ENCODE measurements at places on chromosomes 3 and 15.
A peak's percentile ranks its signal among the peaks of the same experiment; 100 is the strongest.

- no peak for DNase-seq
Observed at GRCh38 chr3:52704611-52705437, 767 bp downstream of the GLT8D1 start.

- no peak for DNase-seq
Observed at GRCh38 chr15:32636908-32637567, 4.5 kb upstream of the SCG5 start.

- DNase-seq = no peak
Observed at GRCh38 chr3:127053026-127053425, 70.1 kb downstream of the PLXNA1 start.

DNA sequence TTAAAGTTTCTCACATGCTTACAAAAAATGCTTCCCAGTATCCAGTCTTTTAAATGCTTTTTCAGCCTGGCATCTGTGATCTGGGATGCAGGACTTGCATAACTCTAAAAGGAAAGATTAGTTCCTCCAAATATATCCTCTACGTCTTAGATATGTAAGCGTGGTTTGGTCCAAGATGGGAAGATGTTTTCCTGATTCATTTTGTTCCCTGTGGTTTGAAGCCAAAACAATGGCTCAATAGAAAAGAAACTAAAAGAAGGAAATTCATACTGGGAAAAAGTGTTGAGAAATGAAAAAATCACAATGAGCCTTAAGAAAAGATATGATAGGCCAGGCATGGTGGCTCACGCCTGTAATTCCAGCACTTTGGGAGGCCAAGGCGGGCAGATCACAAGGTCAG is 1002.8 kb downstream of the NAALADL2 start:
- no peak for DNase-seq

GRCh38 chr3:46959161-46959511 is 17.4 kb downstream of the CCDC12 start:
- DNase-seq = no peak

- DNase-seq = no peak
Observed at GRCh38 chr3:136162322-136162721, 33.8 kb downstream of the MSL2 start.

DNA sequence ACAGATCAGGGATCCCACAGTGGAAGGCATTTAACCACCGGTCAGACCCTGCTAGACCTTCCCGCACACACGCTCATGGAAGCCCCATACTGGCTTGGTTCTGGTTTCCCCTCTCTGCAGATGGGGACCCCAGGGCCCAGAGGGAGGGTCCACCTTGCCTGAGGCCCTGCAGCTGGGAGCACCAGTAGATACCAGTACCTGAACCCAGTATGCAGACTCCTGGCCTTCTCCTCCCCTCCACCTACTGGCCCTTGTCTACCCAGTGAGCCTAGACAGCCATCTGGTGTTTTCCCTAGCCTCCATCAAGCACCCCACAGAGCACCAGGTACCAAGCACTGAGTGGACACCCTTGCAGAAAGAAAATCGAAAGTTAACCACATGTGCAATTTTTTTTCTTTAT is 65.1 kb downstream of the MEGF11 start:
- no peak for DNase-seq

DNA sequence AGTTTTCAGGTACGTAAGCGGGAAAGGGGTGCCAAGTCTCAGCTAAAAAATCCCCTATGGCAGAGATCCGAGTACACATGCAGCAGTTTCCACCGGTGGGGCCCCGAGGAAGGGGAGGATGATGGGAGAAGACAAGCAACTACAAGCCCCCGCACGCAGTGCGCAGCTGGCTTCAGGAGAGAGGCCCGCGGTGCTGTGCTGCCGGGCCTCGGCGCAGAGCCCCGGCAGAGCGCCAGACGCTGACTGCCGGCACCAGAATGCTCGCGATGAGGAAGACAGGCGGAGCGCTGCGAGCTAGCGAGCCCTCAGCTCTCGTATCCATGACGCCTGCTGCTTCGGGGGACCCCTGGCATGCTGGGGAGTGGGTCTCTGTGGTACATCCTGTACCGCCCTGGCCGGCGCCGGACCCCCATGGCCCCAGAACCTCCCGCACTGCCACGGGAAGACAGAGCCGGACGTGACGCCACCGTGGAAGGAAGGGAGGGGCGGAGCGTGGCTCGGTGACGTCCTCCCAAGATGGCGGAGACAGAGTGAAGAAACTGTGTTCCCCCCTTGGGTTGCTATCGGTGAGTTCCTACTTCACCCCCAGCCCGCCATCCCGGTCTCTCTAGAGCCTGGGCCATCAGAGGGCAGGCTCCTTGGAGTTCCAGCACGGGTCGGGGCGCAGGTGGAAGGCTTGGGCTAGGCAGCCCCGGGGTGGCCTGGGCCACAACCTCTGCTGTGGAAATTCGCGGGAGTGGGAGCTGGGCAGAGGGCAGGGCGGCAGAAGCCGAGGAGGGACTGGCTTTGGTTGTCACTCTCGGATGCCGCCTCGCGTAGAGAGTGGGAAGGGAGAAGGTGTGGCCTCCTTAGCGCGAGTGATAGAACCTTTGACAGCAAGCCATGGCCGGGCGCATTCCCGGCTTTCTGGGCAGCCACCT is at the start of gene MYNN:
Gene MYNN (plus strand): TSS at position 500 of the 920 bp plus-strand sequence. CDS start 900 bp downstream, outside the sequence.
- peak; percentile 88 for DNase-seq

GRCh38 chr3:170643831-170644230 is 58.0 kb upstream of the SLC7A14 start:
- no peak for DNase-seq

DNA sequence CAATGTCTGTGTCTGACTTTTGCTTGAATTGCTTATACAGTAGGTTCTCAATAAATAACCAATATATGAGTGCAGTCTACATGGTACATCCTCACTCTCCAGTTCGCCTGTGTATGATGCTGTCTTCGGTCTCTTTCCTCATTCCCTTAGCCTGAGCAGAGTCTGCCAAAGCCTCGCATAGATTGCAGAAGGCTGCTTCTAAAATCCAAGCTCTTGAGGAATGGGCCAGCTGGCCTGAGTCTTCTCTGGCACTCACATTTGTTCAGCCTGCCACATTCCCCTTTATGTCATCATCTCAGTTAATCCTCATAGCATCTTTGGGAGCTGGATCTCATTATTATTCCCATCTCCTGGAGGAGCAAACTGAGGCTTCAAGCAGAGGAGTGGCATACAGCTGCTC is 27.2 kb upstream of the ADAMTS7 start:
- DNase-seq = no peak

DNA sequence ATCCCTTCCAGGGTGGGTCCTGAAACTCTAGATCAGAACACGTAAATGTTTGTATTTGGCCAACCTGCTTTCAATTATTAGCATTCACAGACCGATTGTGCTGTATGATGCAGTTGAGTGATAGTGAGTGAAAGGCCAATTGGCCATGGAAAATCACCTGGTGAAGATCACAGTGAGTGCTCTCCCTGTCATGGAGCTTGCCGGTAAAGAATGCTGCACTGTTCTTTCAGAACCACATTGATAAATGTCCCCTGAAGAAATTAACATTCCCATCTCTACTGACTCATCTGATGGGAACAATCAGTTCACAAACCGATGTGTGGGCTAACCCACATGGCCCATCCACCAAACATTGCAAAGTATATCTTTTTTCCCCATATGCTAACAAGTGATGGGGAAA is 324.8 kb upstream of the TBL1XR1 start:
- no peak for DNase-seq

DNA sequence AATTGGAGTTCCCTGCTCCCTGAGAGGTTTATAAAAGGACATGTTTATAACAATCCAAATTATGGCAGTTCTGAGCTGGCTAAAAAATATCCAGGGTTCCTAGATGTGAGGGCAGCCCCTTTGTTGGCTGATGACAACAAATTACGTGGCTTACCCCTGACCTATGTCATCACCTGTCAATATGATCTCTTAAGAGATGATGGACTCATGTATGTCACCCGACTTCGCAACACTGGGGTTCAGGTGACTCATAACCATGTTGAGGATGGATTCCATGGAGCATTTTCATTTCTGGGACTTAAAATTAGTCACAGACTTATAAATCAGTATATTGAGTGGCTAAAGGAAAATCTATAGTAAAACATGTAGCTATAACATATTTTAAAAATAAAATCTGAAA is 13.9 kb downstream of the AADAC start:
- no peak for DNase-seq

DNA sequence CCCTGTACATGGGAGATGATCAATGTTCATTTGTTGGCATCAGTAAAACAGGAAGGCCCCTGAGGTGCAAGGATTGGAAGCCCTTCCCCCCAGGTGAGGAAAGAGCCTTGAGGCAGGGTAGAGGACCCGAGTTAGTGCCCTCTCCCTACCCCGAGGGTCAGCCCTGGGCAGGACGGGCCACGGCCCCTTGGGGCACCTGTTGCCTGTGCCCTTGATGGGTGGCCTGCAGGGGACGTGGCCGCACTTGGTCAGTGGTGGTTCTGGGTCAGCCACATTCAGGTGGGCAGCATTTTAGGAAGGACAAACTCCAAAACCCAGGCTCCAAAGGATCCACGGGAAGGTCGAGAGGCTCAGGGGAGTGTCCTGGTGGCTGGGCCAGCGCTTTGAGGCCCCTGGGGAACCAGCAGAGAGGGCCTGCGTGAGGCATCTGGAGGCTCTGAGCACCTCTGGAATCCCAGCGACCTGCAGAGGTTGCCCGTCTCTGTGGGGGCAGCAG is 15.8 kb upstream of the RPUSD3 start:
- no peak for DNase-seq

GRCh38 chr3:29279806-29280205 is 1.1 kb upstream of the RBMS3 start:
- DNase-seq = no peak

DNA sequence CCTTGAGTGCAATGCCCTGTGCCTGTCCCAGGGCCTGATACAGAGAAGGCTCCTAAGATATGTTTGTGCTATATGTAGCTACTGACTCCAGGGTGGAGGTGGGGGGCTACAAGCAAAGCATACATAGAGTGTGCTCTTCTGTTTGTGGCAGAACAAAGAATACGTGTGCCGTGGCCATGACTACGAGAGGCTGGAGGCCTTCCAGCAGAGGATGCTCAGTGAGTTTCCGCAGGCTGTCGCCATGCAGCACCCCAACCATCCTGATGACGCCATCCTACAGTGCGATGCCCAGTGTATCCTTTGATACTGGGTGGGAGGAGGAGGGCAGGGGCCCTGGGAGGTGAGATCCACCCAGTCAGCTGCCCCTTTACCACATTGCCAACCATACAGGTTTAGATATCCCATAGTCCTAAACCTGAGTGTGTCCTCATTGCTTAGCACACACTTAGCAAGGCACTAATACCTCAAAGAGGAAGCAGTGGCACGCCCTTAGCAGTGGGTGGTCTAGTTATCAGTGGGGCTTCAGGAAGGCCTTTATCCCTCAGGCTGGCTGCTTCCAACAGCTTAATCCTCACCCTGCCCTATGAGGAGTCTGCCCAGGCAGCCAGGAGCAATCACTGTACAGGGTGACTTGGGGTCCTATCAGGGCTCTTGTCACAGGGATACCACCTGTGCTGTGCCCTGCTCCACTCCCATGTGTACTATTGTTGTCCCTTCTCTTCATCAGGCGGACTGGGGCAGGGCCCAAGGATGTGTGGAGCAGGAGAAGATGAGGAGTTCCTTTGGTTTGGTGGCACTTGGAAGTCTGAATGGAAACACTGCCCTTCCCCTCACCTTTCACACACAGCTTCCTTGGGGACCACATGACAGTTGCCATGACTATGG is 30.1 kb upstream of the MANF start:
- DNase-seq = no peak

DNA sequence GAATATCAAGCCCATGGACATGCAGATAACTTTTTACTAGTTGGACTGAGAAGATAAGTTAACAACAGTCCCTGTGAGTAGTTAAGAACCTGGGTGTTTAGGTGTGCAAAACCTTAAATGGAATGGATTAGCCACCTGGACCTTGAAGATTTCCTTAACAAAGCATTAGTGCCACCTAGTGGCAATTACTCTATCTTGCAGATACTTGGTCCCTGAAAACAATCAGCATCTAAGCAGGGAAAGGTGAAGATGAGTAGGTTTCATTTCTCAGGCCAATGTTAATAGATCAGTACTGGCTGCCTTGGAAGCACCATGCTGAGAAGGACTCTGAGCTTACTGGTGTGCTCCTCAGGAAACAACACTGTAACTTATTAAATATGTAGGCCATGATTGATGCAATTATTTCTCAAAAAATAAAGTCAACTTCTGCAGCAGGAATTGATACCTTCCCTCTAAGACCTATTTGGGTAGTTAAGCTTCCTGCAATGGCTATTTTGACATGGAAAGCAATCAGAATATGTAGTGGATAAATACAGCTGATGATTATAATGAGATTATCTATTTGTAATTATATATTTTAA is 329.4 kb downstream of the TBC1D5 start:
- no peak for DNase-seq

DNA sequence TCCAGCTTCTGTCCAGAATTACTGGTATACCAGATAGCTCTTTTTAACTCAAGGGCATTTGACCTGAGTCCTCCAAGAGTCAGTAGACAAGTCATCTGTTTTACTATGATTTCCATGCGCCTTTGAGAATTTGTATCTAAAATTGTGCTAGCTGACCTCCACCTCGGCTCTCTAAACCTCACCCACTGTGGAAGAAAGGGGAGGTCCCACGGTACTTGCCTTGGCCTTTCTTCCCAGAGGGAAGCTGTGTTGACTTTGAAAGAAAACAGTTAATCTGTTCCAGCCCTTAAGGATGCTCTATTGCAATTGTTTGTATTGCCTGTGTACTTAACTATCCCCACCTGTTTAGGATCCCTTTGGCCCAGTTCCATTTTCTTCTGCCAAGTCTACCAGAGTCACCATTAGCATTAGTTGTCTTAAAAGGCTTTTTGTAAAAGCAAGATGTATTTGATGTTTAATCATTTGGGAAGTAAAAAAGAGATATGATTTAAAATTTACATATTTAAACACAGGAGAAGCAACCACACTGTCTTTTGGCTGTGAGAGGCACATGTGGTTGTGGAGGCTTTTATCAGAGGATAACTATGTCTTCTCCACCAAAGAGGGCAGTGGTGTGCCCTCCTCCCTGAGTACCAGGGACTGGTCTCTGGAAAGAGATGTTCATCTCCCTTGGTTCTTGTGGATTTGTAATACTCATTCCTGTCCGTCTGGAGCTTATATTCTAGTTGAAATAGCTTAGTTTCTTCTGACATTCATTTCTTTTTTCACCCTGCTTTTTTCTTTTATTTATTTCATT is 88.8 kb downstream of the CRTC3 start:
- DNase-seq = no peak

GRCh38 chr3:42703695-42704025 is 1.1 kb upstream of the HHATL start:
- DNase-seq = no peak

GRCh38 chr3:51378065-51378464 is 7.0 kb upstream of the MANF start:
- DNase-seq = no peak

- DNase-seq = no peak
Observed at GRCh38 chr15:64943512-64944225, 32.0 kb downstream of the ANKDD1A start.

- no peak for DNase-seq
Observed at GRCh38 chr3:53243165-53243564, 12.7 kb downstream of the TKT start.

DNA sequence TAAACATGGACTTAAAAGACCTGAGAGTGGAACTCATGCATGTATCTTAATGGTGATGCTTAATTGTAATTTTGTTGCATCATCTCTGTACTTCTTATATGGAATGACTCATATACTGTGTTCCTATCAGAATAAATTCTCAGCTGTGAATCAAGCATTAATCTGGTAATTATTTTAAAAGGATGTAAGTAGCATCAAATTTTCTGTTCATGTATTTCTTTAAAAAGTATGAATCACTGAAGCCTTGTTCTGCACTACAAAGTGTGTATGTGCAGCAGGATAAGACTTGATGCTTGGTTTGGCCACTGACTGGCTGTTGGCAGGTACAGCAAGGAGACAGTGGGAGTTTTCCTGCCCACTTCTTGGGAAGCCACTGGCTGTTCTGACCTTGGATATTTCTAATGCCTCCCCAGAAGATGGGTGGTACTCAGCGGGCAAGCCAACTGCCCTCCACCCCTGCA is 123.9 kb downstream of the ANO10 start:
- no peak for DNase-seq

Measured in stimulated activated CD4-positive, alpha-beta T cell treated with anti-CD3 and anti-CD28 coated beads, TNF-alpha, amount 100 ng/mL, for 4 hours (primary cell).